Activated naive CD4-positive, alpha-beta T cell treated with anti-CD3 and anti-CD28 coated beads, Interleukin-2, amount 50 U/mL, for 72 hours (primary cell): ENCODE measurements at places on chromosomes 13 and 19. TPM values are rescaled to one million over a fixed set of nuclear protein-coding genes. Genes with fewer than 3 reads are reported as not detected.
A peak's percentile ranks its signal among the peaks of the same experiment; 100 is the strongest.

DNA sequence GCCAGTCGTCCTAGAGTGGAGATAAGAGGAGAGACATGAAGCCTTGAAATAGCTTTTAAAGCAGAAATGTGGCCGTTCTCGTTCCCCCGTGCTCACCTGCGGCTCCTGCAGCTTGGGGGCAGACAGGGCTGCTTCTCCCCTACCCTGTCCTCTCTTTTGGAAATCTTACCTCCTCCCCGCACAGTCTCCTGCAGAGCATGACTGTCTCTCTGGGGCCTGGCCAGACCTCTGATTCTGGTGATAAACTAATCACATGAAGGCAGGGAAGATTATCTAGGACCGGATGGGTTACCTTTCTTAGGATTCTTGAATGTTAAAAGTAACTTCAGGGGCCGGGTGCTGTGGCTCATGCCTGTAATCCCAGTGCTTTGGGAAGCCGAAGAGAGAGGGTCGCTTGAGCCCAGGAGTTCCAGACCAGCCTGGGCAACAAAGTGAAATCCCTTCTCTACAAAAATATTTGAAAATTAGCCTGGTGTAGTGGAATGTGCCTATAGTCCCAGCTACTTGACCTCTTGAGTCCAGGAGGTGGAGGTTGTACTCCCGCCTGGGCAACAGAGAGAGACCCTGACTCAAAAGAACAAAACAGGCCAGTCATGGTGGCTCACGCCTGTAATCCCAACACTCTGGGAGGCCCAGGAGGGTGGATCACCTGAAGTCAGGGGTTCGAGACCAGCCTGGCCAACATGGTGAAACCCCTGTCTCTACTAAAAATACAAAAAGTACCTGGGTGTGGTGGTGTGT lies 8.1 kb downstream of the CEBPA start:
- no peak for DNase-seq

DNA sequence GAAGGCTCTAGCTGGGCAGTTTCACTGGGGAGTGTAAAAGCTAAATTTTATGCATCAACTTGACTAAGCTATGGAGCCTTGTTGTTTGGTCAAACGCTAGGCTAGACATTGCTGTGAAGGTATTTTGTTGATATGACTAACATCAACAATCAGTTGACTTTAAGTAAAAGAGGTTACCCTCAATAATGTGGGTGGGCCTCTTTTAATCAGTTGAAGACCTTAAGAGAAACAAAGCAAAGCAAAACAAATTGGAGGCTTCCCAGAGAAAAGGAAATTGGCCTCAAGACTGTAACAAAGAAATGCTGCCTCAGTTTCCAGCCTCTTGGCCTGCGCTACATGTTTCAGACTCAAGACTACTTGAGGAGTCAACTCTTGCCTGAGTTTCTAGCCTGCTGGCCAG lies 50.0 kb upstream of the TSC22D1 start:
- no peak for DNase-seq

DNA sequence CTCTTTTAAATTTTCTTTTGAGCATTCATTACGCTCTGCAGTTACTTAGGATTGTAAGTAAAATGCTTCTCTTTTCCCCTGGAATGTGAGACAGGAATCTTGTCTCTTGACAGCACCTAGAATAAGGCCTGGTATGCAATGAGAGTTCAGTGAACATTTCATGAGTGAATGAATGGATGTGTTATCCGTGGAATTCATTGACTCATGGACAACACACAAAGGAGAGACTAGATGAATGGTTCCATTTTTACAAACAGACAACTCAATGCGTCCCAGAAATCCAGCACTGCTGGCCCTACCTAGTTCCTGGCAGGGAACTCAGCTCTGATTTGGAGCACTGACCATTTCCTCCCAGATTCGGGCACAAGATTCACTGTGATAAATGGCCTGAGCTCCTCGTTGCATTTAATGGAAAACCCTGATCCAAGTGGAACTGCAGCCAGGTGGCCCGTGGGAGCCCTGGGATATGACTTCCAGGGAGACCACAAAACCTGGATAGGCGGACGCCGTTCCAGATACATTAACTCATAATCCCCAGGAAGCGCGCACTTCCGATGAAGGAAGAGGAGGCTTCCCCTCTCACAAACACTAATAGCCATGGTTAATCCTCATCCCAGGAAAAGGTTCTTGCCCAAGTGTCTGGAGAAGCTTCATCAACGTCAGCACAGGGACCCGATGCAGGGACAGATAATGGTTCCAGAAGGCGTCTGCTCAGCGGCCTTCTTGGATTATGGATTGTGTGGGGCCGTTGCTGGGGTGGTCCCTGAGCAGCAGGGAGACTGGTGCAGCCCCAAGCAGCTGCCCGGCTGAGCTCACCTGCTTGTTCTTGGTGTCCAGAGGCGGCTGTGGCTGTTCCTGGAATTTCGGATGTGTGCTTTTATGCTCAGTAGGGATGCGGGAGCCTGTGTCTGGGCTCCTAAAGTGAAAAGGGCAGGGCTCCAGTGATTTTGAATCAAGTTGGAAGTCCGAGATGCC lies 211.1 kb upstream of the TSHZ3 start:
- no peak for DNase-seq

GRCh38 chr13:101520672-101521071 lies 68.2 kb downstream of the ITGBL1 start:
- no peak for DNase-seq

GRCh38 chr13:105997581-105998550 lies 537.6 kb downstream of the EFNB2 start:
- no peak for DNase-seq

DNA sequence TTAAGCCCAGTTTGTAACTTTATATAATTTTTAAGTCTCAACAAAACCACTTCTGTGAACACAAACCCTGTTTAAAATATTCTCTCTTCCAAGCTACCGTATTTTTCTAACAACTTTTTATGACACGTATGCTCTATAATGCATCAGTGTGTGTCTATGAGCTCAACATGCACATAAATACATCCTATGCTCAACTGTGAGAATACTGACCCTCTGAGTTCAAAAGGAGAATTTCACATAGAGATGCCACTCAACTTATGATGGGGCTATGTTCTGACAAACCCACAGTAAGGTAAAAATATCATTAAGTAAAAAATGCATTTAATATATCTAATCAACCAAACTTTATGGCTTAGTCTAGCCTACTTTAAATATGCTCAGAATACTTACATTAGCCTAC lies 1139.7 kb upstream of the SPRY2 start:
- DNase-seq, result no peak

- no peak for DNase-seq
Observed at GRCh38 chr13:33446821-33447725, 161.5 kb upstream of the STARD13 start.

DNA sequence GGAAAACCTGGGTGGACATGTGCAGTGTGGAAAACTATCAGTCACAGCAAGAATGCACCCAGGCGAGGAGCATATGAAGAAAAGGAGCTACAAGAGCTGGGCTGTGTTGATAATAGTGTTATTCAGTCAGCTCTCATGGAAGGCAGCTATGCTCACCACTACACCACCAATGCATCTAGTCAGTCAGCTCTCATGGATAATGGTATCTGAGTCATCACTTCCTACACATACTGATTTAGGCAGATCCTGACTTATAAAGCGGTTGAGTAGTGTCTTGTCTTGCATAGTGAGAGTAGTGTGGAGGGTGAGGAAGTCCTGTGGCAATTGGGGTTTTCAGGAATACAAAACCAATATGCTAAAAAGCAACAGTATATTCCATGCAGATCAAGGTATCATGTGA lies 9.1 kb upstream of the ZNF160 start:
- no peak for DNase-seq

DNA sequence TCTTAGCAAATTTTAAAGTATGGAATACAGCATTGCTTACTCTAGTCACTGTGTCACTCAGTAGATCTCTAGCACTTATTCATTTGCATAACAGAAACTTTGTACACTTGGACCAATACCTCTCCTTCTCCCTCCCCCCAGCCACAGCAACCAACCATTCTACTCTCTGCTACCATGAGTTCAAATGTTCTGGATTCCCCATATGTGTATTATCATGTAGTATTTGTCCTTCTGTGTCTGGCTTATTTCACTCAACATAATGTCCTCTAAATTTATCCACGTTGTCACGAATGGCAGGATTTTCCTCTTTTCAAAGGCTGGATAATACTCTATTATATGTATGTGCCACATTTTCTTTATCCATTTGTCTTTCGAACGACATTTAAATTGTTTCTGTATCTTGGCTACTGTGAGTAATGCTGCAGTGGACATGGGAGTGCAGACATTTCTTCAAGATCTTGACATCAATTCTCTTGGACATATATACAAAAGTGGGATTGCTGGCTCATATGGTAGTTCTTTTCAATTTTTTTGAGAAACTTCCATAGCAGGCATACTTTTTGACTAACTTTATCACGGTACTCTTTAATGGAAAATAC lies 184.5 kb upstream of the SOX21 start:
- DNase-seq, result no peak

DNA sequence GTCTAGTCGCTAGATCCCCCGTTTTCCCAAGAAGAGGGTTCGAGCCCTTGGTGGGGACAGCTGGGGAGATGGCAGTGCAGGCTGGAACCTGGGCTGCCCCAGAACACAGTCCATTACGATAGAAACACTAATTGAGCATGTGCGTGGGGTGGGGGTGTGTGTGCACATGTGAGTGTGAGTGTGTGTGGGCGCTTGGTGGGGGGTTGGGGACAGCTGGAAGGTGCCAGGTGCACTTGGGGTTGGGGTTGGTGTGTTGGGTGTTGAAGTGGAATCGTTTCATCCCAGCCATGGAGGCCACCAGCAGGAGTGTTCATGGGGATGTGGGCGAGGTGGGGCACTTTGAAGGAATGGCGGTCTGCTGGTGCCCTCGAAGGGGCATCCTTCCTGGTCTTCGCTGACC lies 18.1 kb upstream of the NPAS1 start:
- no peak for DNase-seq

GRCh38 chr19:18204394-18205199 lies 755 bp upstream of the RAB3A start:
- peak; percentile 76 for DNase-seq

DNA sequence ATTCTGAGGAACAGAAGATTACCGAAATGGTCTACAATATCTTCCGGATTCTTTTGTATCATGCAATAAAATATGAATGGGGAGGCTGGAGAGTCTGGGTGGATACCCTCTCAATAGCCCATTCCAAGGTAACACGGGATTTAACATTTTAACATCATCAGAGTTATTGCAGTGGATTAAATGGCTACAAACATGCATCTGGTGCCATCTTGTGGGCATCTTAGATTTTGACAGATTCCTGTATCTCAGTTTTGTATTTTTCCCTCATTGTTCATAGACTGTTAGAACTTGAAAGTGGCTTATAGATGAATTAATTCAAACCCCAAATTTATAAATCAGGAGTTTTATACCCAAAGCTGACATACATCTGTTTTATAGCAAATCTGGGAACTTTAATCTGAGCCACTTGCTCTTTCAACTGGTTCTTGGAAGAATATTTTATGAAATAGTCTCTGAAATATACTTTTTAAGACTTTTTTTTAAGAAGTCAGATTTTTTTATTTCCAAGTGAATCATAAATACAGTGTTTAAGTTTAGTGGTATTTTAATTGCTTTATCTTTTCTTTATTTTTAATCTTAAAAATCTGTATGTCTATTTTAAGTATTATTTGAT lies 215.2 kb downstream of the NBEA start:
- no peak for DNase-seq

- no peak for DNase-seq
Observed at GRCh38 chr19:11179716-11180297, 17.5 kb downstream of the KANK2 start.

Gene ZNF98
- total RNA-seq, result not detected

Gene ZNF878
- 0.59 TPM for total RNA-seq

Gene CCDC169
- total RNA-seq, result 0.46 TPM

Gene FCER2
- 0.57 TPM for total RNA-seq

Gene ZNF100
- total RNA-seq, result 20.7 TPM

Gene TMEM259
- total RNA-seq, result 156 TPM

Gene C1QTNF9
- total RNA-seq, result not detected

Gene KANK3
- 1.7 TPM for total RNA-seq

Gene NEK5
- 0.14 TPM for total RNA-seq

Gene CCDC8
- total RNA-seq, result not detected

Gene PSG3
- total RNA-seq, result not detected

Gene PTH2
- not detected for total RNA-seq

Gene KLK4
- total RNA-seq, result not detected

Gene ZNF700
- total RNA-seq, result 18.7 TPM
